Renal pelvis (tissue), 12 donors: ENCODE measurements at places on chromosomes 11 and 22.

- DNase-seq: no peak
Measured at GRCh38 chr11:60989093-60989650, 17.7 kb downstream of the CD6 start.

GRCh38 chr11:127037001-127037400, 36.4 kb upstream of the KIRREL3 start:
- DNase-seq: no peak

DNA sequence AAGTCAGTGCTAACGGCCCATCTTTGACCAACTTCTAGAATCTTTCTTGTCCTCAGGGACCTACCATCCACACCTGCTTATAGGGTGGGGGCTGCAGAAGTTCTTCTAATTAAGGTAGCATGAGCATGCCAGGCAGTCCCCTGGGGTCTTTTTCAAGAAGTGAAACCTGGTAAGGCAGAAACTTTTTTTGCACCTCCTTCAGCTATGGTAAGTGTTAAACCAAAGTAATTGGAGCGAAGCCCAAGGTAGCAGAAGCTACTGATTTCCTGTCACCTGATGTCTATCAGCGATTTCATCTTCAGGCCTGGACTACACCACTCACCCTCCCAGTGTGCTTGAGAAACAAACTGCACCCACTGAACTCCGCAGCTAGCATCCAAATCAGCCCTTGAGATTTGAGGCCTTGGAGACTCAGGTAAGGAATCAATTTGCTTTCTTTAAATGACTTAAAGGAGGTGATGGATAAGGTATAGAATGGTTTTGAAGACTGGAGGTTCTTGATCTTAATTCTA, at the start of gene MS4A1:
MS4A1 (plus strand) TSS at position 317 of the 512 bp plus-strand sequence. CDS start 6,528 bp downstream, outside the sequence.
- no peak for DNase-seq

- DNase-seq: no peak
Measured at GRCh38 chr22:19933341-19934241, 8.0 kb upstream of the COMT start.

GRCh38 chr22:49768077-49768910, 59.4 kb downstream of the BRD1 start:
- DNase-seq: no peak
